ENCODE measurements at places on chromosomes 2 and 18.

DNA sequence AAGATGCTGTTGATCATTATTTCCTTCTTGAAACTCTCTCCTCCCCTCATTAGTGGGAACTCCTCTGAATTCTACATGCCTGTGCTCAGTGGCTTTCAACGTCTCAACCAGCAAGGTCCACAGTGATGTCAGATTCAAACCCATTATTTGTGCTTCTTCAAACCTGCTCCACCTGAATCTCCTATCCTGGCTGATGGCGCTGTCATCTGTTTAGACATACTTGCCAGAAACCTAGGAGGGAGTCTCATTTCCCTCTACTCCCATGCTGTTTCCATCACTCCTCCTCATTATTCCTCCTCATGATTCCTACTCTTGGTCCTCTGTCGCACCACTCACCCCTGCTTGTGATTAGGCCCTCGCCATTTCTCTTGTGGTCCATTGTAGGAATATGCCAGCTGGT is 2.9 kb upstream of the LPIN2 start:
- DNase-seq: no peak

DNA sequence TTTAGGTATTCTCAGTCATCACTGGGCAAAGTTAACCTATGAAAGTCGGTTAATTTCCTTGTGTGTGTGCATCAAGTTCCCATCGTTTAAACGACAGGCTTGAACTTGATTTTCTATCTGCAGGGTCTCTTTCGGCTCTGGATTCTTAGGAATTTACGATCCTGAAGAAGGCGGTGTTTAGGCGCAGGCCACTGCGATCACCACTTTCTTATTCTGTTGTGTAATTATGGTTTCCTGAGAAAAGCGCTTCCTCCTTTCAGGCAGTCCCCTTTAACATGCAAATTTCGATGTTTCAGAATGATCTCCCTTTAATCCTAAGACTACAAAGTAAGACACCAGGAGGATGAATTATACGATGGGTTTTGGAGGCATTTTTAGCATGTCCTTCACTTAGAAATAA is 27.9 kb upstream of the MBP start:
- DNase-seq: no peak

GRCh38 chr18:51655327-51655698 is 457.8 kb upstream of the MEX3C start:
- no peak for DNase-seq

DNA sequence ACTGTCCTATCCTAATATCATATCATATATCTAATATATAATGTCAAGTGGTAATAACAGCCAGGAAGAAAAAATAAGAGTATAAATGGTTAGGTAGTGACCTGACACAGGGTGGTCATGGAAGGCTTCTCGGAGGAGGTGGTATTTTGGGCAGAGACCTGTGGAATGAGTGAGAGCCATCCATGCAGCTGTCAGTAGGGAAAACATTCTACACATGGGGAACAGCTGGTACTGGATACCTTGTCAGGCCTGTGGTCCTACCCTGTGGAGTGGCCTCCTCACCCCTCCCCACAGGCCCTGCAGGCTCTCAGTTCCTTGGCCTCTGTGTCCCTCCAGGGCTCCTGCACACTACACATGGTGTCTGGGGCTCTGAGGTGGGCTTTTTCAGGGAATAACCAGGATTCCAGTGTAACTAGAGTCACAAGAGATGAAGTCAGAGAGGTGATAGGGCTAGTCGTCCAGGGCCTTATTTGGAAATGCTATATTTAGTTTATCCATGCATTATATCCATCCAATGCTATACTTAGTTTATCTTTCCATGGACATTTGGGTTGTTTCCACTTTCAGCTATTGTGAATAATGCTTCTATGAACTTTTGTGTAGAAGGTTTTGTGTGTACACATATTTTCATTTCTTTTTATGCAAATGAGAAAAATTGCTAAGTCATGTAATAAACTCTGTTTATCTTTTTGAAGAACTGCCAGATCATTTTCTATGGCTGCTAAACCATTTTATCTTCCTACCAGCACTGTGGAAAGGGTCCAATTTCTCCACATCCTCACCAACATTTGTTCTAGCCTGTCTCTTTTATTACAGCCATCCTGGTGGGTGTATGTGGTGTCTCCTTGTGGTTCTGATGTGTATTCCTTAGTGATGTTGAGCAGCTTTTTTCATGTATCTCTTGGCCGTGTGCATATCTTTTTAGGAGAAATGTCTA is 75.6 kb downstream of the TPGS2 start:
- no peak for DNase-seq
